ENCODE measurements at places on chromosomes 11 and 22. TPM values are rescaled to one million over a fixed set of nuclear protein-coding genes. Genes with fewer than 3 reads are reported as not detected.
A peak's percentile ranks its signal among the peaks of the same experiment; 100 is the strongest.

- no peak for DNase-seq
Observed at GRCh38 chr11:44120169-44120568, 24.7 kb downstream of the EXT2 start.

- no peak for DNase-seq
Observed at GRCh38 chr22:32063701-32064100, 20.6 kb downstream of the SLC5A1 start.

DNA sequence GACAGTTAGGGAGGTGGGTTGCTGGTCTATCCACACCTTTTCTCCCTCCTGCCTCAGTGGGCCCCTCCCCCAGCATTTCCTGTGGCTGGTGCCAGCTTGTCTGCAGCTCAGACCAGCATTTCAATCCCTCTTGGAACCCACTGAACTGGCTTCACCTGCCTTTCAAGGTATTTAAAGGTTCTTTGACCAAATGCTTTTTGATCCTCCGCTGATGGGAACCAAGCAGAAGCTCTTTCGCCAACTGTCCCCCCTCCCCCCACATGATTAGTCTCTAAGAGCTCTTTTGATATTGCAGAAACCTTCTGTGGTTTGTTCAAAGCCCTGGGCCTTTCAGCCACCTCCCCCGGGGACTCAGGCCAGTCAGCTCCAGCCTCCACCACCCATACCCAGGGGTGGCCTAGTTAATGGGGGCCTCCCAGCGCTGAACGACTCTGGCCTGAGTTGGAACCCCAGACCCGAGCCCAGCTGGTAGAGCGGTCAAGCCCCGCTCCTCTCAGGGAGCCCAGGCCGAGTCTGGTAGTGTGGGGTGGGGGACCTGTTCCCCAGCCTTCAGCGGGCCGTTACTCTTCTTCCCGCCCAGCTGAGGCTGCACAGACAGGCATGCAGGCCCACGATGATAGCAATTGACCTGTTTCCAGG, 6.0 kb upstream of the SYT7 start:
- no peak for DNase-seq

- DNase-seq: no peak
Observed at GRCh38 chr11:128888034-128888985, 2.8 kb upstream of the KCNJ5 start.

- no peak for DNase-seq
Observed at GRCh38 chr11:3132831-3133260, 32.3 kb downstream of the OSBPL5 start.

GRCh38 chr11:73225001-73225686, 7.1 kb downstream of the P2RY2 start:
- no peak for DNase-seq

GRCh38 chr11:78132475-78132874, 7.0 kb downstream of the ALG8 start:
- no peak for DNase-seq

DNA sequence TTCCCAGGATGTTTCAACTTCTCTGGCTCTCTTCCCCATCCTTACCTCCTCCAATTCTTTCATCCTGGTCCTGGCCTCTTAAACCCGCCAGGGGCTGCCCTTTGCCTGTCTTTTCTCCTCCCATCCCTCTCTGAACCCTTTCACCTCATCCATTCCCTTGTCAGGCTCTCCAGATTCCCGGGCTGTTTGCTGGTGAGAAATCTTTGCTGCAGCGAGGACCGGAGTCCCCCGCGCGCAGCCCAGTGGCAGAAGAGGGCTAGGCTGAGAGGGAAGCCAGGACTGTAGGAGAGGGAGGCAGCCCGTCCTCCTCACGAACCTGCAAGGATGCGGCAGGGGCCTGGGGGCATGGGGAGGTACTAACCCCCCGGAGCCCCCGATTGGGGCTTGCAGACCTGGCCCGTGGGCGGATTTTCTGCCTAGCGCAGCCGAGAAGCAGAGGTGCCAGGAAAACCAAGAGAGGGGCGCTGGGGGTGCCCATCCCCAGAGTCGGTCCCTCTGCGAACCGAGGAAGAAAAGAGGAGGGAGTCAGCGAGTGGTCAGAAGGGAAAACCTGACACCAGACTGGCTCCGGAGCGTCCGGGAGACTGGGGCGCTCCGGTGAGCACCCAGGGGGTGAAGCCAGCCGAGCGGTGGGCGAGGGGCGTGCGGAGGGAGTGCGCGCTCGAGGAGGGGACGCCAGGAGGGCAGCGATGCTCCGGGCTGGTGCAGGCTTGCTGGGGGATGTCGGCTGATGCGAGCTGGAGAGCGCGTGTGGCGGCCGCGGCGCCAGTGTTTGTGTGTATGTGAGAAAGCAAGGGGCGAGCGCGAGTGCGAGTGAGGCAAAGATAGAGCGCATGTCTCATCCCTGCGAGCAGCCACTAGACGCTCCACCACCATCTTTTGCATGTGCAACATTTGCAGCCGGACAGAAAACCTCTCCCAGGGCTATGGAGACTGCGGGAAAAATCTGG, at the start of gene GRIA4:
Gene GRIA4, plus strand, starts transcription at position 242 of the 950 bp plus-strand sequence. CDS start 925 bp downstream, outside the sequence.
- DNase-seq: peak; percentile 14

The SLC22A8 gene
- not detected for total RNA-seq

The IGSF22 gene
- 0.44 TPM for total RNA-seq

The CCDC81 gene
- total RNA-seq: 1.7 TPM

The OR52E8 gene
- total RNA-seq: not detected

The DDTL gene
- 2.4 TPM for total RNA-seq

The OR9Q2 gene
- total RNA-seq: not detected

All from tibial nerve (tissue), 4 donors.